Dorsolateral prefrontal cortex (tissue), 122 donors: ENCODE measurements at places on chromosomes 1 and 21.
A peak's percentile ranks its signal among the peaks of the same experiment; 100 is the strongest.

- DNase-seq, result no peak
Observed at GRCh38 chr21:14870853-14871149, 194.0 kb downstream of the NRIP1 start.

DNA sequence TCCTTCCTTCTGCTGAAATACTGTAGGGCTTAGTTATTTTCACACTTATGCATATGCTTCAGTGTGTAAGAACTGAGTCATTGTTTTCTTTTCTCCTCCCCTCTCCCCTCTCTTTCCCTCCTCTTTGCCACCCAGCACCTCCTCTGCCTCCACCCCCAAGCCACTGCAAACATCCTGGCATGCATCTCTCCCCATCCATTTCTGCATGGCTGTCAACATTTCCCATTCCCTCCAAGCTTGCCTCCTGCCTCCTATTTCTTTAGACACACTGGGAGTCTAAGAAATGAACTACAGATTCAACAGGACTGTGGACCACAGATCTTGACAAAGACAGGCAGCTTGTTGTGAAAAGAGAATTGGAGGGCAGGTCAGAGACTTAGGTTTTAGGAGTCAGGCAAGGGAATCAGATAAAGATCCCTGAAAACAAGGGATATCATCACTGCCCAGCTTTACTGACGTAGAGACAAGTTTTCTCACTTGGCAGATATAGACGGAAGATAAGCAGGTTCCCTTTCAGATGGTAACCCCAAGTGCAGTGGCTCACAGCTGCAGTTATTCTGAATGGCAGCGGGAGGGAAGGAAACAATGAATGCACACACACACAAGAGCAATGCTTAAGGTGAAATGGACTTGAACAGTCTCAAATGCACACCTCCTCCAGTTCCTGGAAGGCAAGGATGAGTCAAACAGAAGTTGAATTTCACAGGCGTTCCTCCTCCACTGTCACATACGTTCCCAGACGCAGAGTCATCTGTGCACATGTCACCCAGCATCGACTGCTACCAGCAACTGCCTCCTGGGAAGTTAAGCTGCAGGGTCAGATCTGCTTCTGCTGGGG lies 56.1 kb downstream of the HIVEP3 start:
- no peak for DNase-seq

- DNase-seq, result no peak
Observed at GRCh38 chr1:235735621-235736020, 86.0 kb upstream of the GNG4 start.

DNA sequence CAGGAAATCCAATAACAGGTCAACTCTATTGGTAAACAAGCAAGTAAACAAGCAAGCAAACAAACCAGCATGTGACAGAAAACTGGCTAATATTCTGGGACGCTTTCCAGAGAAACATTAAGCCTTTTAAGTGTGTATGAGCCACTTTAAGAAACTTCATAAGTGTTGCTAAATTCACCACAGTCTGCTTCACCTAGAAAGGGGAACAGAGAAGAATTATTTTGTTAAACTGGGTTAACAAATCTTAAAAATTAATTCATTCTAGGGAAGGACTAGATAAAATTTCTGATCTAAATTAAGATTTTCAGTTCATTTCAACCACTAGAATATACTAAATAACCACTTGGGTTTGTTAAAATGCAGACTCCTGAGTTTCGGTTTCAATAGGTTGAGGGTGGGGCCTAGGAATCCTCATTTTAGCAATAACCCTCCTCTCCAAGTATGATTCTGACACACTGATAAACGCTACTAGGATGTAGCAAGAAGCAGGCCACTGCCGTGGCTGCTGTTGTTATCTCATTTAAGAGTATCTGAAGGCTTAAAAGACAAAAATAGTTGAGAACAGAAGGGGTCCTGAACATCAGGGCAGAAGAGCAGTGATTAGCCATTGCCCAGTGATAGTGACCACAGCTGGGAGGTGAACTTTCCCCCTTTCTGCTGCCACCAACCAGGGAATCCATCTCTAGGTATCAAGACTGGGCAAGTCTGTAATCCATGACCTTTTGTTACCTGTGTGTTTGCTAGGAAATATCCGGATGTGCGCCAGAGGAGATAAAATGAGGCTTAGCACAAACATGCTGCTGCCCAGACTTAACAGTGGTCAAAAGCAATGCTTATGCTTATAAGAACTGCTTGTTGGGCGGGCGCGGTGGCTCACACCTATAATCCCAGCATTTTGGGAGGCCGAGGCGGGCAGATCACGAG lies 11.2 kb downstream of the CREG1 start:
- no peak for DNase-seq

GRCh38 chr1:9150582-9151327 lies 21.9 kb upstream of the GPR157 start:
- DNase-seq, result no peak

GRCh38 chr21:21612466-21612865 lies 614.3 kb downstream of the NCAM2 start:
- no peak for DNase-seq

DNA sequence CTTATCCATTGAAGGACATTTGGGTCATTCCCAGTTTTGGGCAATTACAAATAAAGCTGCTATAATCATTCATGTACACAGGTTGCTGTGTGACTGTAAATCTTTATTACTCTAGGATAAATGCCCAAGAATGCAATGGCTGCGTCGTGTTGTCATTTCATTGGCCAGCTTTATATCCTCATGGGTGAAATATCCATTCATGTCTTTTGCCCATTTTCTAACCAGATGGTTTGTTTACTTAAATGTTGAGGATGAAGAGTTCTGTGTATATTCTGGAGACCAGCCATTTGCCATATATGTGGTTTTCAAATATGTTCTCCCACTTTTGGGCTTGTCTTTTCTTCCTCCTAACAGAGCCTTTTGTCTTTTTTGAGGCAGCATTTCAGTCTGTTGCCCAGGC lies 25.3 kb downstream of the TRIM11 start:
- no peak for DNase-seq

DNA sequence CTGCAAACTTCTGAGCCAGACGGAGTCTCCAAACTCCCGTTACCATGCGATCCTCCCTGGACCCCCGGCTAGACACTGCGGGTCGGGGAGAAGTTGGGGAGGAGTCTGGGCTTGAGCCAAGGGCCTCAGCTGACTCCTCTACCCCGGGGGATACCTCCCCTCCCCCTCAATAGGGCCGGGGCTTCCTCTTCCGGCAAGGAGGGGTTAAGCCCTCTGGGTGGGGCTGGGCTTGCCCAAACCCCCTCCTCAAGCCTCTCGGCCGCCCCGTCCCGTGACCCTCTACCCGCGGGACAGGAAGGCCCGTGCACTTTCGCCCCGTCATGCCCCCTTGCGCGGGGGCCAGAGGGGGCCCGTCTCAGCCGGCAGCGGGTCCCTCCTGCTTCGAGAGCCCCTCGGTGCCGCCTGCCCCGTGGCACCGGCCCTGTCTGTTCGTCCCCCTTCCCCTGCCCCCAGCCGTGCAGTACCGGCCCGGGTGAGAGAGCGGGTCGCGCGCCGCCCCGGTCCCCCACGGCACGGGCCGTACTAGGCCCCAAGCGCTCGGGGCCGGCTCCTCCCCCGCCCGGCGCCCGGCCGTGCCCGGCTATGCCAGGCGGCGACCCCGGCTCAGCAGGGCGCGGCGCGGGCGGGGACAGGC lies 652 bp downstream of the ARL8A start:
- no peak for DNase-seq

DNA sequence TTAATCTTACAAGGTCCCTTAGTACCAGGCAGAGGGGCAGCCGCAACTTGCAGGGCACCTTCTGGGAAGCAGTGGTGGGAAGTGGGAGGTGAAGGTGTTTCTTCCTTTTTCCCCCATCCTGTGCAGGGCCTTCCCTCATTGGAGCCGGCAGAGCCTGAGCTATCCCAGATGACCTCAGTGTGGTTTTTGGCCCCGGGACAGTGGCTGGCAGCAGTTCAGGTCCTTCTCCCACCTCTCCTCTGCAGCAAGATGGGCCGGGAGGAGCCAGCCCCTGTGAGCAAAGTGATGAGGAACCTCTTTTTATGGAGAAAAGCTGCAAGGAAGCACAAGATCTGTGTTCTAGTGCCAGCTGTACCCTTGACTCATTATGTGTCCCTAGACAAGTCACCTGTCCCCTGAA lies 6.8 kb downstream of the PFKFB2 start:
- DNase-seq, result no peak

- peak; percentile 58 for DNase-seq
Observed at GRCh38 chr1:58815069-58815685, 31.3 kb upstream of the JUN start.

DNA sequence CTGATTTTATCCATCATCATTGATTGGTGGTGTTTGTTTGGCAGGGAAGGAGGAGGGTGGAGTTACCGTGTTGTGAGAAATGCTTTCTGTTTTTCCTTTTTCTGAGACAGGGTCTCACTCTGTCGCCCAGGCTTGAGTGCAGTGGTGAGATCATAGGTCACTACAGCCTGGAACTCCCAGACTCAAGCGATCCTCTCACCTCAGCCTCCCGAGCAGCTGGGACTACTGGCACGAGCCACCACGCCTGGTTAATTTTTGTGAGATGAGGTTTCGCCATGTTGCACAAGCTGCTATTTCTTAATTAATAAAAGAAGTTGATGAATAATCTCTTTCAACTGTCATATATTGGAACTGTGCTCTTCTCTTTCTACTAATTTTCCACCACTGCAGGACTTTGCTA lies 44.3 kb downstream of the HUNK start:
- no peak for DNase-seq

- DNase-seq, result no peak
Observed at GRCh38 chr1:32886004-32886827, at the start of gene HPCA. HPCA (plus strand) TSS chr1:32886491; CDS start chr1:32888899, 2,408 bp downstream.

GRCh38 chr21:39406065-39406464 lies 39.5 kb downstream of the LCA5L start:
- no peak for DNase-seq

GRCh38 chr1:43867976-43868740 lies 65.4 kb upstream of the ARTN start:
- DNase-seq, result no peak

- no peak for DNase-seq
Observed at GRCh38 chr1:59340411-59341307, 43.8 kb downstream of the FGGY start.

- DNase-seq, result no peak
Observed at GRCh38 chr1:227913396-227913763, 34.4 kb downstream of the WNT9A start.

GRCh38 chr1:239803781-239804180 lies 287.9 kb upstream of the FMN2 start:
- no peak for DNase-seq

GRCh38 chr1:108000620-108001111 lies 35.7 kb upstream of the VAV3 start:
- peak; percentile 23 for DNase-seq
